CD4-positive, alpha-beta T cell treated with Interleukin-15 for 4 hours (primary cell): ENCODE measurements at places on chromosomes 16 and 17.

GRCh38 chr16:89732918-89733242, 11.5 kb downstream of the ZNF276 start:
- no peak for DNase-seq

DNA sequence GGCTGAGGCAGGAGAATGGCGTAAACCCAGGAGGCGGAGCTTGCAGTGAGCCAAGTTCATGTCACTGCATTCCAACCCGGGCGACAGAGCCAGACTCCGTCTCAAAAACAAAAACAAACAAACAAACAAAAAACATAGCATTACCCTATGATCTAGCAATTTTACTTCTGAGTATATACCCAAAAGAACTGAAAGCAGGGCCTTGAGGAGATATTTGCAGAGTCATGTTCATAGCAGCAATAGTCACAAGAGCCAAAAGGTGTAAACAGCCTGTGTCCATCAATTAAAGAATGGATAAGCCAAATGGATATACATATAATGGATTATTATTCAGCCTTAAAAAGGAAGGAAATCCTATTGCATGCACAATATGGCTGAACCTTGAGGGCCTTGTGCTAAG, 63.1 kb downstream of the TOM1L2 start:
- DNase-seq, result no peak

GRCh38 chr17:80888276-80889160, 103.1 kb upstream of the CHMP6 start:
- no peak for DNase-seq

- no peak for DNase-seq
These were observed 287 bp upstream of the INTS2 start for GRCh38 chr17:61928101-61928436.

GRCh38 chr17:39236450-39236927, 10.7 kb upstream of the STAC2 start:
- no peak for DNase-seq

- no peak for DNase-seq
These were observed 122.1 kb downstream of the RGS9 start for GRCh38 chr17:65259281-65259680.

DNA sequence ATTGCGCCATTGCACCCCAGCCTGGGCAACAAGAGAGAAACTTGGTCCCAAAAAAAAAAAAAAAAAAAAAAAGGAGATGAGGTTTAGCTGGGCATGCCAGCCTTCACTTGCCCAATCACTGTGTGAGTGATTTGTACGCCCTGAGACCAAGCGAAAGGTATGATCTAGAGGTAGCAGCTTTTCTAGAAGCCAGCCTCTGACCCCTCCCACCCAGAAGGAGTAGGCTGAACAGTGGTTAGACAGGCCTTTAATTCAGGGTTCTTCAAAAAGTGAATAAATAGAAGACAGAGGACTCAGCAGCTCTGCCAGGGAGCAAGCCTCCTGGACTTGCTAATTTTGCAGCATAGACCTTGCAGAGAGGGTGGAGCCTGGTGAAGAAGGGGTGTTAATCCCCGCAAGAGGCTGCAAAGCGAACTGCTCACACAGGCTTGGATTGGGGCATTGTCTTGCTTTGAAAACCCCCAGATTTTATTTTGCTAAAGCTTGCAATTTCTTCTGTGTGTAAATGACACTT, 7.1 kb upstream of the CYTH1 start:
- no peak for DNase-seq

DNA sequence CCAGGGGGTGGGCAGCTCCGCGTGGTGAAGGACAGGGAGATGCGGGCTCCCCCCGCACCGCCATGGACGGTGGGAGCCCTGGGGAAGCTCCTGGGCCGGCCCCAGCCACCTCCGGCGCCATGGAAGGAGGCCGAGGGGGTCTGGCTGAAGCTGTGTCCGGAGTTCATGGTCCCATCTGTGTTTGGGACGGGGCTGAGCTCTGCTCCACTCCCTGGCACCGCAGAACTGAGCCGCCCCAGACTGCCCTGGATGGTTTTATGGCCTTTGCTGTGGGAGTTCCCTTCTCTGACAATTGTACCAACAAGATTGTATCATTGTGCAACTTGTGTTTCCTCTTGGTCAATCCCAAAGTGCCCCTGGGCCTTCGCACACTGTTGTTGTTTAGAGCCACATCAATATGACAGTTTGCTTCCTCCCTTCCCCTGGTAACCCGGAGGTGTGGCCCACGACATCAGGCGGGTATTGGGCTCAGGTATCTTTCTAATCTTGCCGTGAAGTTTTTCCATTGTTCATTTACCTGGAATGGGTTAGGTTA, 942 bp downstream of the KRT23 start:
- DNase-seq, result no peak

DNA sequence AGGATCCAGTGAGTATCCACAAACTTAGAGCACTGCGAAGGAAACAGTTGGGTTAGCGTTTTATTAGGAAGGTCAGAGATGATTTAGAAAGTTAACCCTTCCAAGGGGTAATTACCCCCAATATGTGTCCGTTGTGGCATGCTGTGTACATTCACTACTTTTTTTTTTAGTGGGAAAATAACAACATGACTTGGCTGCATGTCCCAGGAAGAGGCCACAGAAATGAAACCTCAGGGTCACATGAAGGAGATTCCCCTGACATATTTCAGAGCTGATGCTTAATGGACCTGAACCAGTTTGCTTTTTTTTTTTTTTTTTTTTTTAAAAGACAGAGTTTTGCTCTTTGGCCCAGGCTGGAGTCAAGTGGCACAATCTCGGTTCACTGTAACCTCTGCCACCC, 167.5 kb downstream of the PRKCA start:
- DNase-seq, result no peak

DNA sequence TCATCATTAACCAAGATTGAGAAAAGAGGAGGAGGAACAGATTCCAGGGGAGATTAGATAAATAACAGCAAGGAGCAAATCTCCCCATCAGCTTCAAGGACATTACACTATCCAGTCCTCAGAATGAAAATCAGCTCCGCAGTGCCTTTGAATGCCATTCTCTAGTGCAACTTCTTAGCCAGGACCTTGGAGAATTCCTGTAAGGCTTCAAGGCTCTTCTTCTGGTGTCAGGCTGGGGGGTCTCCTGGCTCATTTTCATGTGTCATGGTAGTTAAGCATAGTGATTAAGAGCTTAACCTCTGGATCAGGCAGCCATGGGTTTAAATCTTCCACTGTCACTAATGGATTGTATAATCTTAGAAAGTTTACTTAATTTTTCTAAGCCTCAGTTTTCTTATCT, 137.3 kb upstream of the CCL2 start:
- no peak for DNase-seq

DNA sequence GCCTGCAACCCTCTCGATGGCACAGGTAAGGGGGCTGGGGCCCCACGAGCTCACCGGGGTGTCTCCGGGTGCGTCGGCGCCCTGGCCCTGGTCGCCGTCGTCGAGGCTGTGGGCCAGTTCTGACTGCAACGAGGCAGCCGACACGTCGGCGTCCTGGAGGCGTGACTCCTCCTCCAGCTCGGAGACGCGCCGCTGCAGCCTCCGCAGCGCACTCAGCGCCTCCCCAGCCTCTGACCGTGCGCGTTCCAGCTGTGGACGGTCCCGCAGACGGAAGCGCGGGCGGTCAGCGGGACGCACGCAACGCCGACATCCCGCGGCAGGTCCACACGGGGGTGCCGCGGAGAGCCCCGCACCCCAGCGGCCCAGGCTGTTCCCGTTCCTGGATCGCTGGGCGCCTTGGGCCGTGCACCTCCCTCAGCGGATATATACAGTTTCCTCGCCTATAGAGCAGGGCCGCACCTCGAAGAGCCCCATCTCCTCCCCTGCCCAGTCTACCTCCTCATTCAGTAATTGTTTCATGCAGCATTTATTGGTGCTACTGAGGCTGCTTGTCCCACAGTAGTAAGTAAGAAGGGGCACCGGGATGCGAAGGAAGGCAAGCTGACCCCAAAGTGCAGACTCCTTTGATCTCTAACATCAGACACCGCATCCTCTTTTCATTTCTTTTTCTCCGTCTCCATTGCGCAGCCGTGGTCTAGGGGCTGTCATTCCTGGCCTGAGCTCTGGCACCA, 5.8 kb downstream of the THOC6 start:
- peak; percentile 30 for DNase-seq

- DNase-seq, result peak; percentile 2
These were observed 16.0 kb upstream of the PABPN1L start for GRCh38 chr16:88882358-88883030.
